A549 treated with AZD2906 at 1 μM for 4 hours (cell line): ENCODE measurements at places on chromosomes 3 and 15. TPM values are rescaled to one million over a fixed set of nuclear protein-coding genes. Genes with fewer than 3 reads are reported as not detected.

SLC22A13 gene
- total RNA-seq = 0.06 to 0.14 TPM (median 0.09 TPM) in 4 of 5 replicates, not detected in the other

CHP1 gene
- total RNA-seq = 53.3 to 89.6 TPM (median 57.0 TPM) in 5 replicates

SKOR1 gene
- 0.03 to 0.08 TPM (median 0.05 TPM) in 4 of 5 replicates, not detected in the other for total RNA-seq

ADAMTSL3 gene
- total RNA-seq = 0.27 to 0.41 TPM (median 0.37 TPM) in 5 replicates

MAP1A gene
- total RNA-seq = 0.45 to 0.63 TPM (median 0.50 TPM) in 5 replicates

THBS1 gene
- total RNA-seq = 45.7 to 91.7 TPM (median 62.9 TPM) in 5 replicates

CCR2 gene
- not detected in 5 replicates for total RNA-seq

SAXO2 gene
- total RNA-seq = 2.0 to 3.1 TPM (median 2.1 TPM) in 5 replicates

GABRR3 gene
- total RNA-seq = not detected in 5 replicates

KBTBD13 gene
- total RNA-seq = not detected in 5 replicates

SGO1 gene
- total RNA-seq = 11.8 to 17.6 TPM (median 13.7 TPM) in 5 replicates

IGF1R gene
- total RNA-seq = 39.9 to 56.0 TPM (median 49.8 TPM) in 5 replicates

SLMAP gene
- total RNA-seq = 17.4 to 22.7 TPM (median 21.8 TPM) in 5 replicates

CKMT1B gene
- 2.7 to 4.4 TPM (median 3.4 TPM) in 5 replicates for total RNA-seq

PPARG gene
- 36.7 to 41.7 TPM (median 39.5 TPM) in 5 replicates for total RNA-seq

LYZL4 gene
- not detected in 5 replicates for total RNA-seq

SLC28A2 gene
- total RNA-seq = 0.03 to 0.05 TPM in 2 of 5 replicates, not detected in the others

KLHL40 gene
- not detected in 5 replicates for total RNA-seq

FRMD4B gene
- 0.36 to 1.5 TPM (median 0.65 TPM) in 5 replicates for total RNA-seq

KPNA4 gene
- total RNA-seq = 27.7 to 32.6 TPM (median 30.2 TPM) in 5 replicates

GOLGA6A gene
- 0.07 to 0.15 TPM (median 0.11 TPM) in 5 replicates for total RNA-seq

FAM107A gene
- total RNA-seq = 0.26 to 0.51 TPM (median 0.41 TPM) in 5 replicates
